Thoracic aorta (tissue), 2 donors: ENCODE measurements at places on chromosomes 12 and 14. TPM values are rescaled to one million over a fixed set of nuclear protein-coding genes. Genes with fewer than 3 reads are reported as not detected.

ZNF385A gene
- 19.0 TPM for total RNA-seq

VDR gene
- total RNA-seq, result 10.3 TPM

HCAR2 gene
- 0.35 TPM for total RNA-seq

DNA sequence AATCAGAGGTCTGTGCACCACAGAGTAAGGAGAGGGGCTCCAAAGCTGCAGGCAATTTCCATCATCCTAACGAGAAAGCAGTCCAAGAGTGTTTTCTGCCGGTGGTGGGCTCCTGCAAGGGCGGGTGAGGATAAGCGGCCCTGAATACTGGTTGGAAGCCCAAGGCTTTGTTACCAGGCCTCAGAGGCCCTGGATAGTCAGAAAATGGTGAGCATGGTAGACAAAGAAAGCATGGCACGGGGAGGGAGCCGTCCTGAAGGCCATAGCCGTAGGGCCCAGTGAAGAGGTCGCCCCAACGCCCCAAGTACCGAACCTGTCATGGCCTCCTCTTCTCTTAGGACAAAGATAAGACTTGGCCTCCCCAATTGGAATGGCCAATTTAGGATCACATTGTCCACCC is 306.6 kb upstream of the FKBP4 start:
- no peaks in the 10 kb centered on the region for H3K4me1 ChIP-seq
- H3K27me3 ChIP-seq, result no peaks in the 10 kb centered on the region
- no peak for DNase-seq
- H3K36me3 ChIP-seq, result peaks cover 14% of the 10 kb centered on the region
- H3K4me3 ChIP-seq, result no peak overlapping the region

DNA sequence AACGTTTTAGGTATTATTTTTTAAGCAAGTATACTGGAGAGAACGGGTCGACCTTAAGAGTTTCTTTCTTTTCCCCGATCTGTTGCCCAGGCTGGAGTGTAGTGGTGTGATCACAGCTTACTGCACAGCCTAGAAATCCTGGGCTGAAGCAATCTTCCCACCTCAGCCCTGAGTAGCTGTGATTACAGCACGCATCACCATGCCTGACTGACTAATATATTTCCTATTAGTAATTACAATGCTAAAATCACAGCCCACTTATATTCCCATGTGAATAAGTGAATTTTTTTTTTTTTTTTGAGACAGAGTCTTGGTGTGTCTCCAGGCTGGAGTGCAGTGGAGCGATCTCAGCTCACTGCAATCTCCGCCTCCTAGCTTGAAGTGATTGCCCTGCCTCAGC is 50.4 kb downstream of the DICER1 start:
- H3K27ac ChIP-seq, result no peak overlapping the region
- no peaks in the 10 kb centered on the region for H3K4me1 ChIP-seq
- H3K4me3 ChIP-seq, result no peak overlapping the region
- no peaks in the 10 kb centered on the region for H3K27me3 ChIP-seq
- H3K36me3 ChIP-seq, result peaks cover 45% of the 10 kb centered on the region

GRCh38 chr12:118827047-118827446 is 154.3 kb upstream of the SRRM4 start:
- no peak for DNase-seq
- no peaks in the 10 kb centered on the region for H3K27me3 ChIP-seq
- H3K4me1 ChIP-seq, result no peaks in the 10 kb centered on the region
- no peak overlapping the region for H3K27ac ChIP-seq

- no peak overlapping the region for H3K4me3 ChIP-seq
- no peak for DNase-seq
- H3K27me3 ChIP-seq, result no peaks in the 10 kb centered on the region
- H3K36me3 ChIP-seq, result no peaks in the 10 kb centered on the region
- no peaks in the 10 kb centered on the region for H3K4me1 ChIP-seq
These were observed 86.5 kb upstream of the CRY1 start for GRCh38 chr12:107179871-107180270.

GRCh38 chr14:89284333-89285058 is 132.5 kb downstream of the FOXN3 start:
- peaks cover 36% of the 10 kb centered on the region for H3K4me1 ChIP-seq
- H3K4me3 ChIP-seq, result peak overlapping the region; percentile 22
- H3K36me3 ChIP-seq, result no peaks in the 10 kb centered on the region
- no peaks in the 10 kb centered on the region for H3K27me3 ChIP-seq
- peak overlapping the region; percentile 59 for H3K27ac ChIP-seq

- no peak overlapping the region for H3K4me3 ChIP-seq
- no peaks in the 10 kb centered on the region for H3K27me3 ChIP-seq
- H3K36me3 ChIP-seq, result no peaks in the 10 kb centered on the region
- H3K27ac ChIP-seq, result no peak overlapping the region
- DNase-seq, result no peak
These were observed 250.6 kb downstream of the AEBP2 start for GRCh38 chr12:19689801-19690472.

- no peaks in the 10 kb centered on the region for H3K27me3 ChIP-seq
- no peak for DNase-seq
- H3K36me3 ChIP-seq, result no peaks in the 10 kb centered on the region
- H3K4me1 ChIP-seq, result peaks cover 98% of the 10 kb centered on the region
- H3K4me3 ChIP-seq, result no peak overlapping the region
These were observed 66.9 kb upstream of the ACTN1 start for GRCh38 chr14:69045857-69046475.
